ENCODE measurements at places on chromosomes 1 and 21.

DNA sequence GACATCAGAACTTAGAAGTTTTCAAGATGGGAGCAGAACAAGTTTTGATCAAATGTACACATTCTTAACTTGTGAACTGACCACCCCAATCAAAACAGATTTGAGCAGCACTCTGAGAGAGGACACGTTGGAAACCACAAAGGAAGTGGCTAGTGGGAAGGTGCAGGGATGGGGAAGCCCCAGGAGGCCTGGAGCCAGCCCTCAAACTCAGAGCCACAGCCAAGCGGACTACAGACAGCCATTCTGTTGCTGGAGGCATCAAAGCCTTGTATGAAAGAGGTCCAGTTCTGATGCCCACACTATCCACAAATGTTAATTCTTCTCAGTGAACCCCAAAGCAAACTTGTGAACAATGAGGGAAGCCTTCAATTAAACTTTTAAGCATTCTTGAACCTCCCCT is 143.6 kb upstream of the RAB4A start:
- DNase-seq: no peak

DNA sequence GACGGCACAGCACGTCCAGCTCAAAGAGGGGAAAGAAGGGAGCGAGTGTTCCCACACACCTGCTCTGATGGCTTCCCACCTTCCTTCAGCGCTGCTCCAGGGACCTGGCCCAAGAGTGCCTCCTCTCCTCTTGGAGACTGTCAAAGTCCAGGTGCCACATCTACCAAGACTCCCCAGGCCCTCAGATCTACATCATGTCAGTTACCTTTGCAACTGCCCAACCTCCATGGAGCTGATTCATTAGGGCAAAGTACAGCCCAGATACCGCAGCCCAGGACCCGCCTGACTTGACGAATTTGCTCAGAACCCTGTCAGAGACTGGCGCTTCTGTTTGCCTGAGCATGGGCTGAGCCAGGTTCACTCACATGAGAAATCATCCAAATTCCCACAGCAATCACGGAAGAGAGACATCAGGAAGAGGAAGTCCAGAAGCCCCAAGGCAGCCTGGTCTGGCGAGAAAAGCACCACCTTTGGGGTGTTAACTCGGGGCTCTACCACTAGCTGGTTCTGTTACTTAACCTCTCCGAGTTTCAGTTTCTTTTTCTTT is at the start of gene SEC16B:
SEC16B (minus strand) TSS at position 234 of the 547 bp plus-strand sequence. CDS start 2,077 bp downstream, outside the sequence.
- DNase-seq: no peak

DNA sequence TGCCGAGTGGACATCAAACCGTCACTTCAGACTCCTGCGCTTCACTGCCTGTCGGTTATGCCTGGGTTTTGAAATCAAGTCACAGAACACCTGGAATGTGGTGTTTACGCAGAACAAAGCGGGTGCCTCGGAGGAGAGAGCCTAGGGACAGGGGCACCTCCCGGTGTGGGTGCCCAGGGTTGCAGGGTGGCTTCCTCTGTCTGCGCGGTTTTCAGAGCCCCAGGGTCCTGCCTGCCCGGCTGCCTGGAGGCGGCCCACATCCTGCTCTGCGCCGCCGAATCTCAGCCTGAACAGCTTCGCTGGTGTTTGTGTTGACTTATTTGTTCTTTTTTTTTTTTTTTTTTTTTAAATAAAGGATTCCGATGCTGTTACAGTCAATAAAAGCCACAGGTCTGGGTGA is 113.5 kb upstream of the COL6A1 start:
- DNase-seq: no peak

GRCh38 chr1:47783638-47784496 is 213.3 kb downstream of the TRABD2B start:
- no peak for DNase-seq

- no peak for DNase-seq
Measured at GRCh38 chr1:153533689-153534201, 2.0 kb downstream of the S100A6 start.

DNA sequence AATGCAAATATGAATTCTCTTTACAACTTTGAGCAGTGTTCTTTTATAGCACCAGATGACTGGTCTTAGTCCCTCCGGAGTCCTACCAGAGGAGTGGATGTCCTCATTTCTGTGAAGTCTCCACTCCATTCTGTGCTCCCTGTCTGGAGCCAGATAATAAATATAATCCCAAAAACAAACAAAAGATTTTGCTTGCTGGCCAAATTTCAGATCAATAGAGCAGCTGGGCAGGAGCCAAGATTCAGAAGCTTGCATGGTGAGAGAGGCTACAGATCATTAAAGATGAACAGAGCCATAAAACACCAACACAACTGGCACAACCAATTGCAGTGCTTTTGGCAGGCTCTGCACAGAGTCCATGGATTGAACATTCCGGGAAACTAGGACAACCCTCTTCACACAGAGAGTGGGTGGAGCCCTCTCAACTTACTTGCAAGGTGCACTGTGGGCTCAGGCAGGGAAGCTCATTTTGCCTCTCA is 231.5 kb upstream of the SNX7 start:
- DNase-seq: no peak

DNA sequence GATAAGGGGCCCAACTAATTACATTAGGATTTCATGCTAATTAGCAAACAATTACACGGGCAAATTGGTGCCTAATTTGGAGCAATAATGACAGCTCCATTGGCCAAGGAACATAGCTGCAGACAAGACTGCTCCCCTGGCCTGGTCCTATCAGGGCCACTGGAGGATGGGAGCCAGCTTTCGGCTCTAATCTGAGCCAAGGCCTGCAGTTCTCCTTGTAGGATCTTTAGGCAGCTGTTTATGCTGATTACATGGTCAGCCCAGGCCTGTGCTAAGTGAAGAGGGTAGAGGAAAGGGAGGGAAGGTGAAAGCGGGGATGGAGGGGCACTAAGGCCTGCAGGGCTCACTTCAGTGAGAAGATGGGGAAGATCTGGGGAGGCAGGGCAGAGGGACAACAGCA is 12.4 kb upstream of the ADGRB2 start:
- no peak for DNase-seq

DNA sequence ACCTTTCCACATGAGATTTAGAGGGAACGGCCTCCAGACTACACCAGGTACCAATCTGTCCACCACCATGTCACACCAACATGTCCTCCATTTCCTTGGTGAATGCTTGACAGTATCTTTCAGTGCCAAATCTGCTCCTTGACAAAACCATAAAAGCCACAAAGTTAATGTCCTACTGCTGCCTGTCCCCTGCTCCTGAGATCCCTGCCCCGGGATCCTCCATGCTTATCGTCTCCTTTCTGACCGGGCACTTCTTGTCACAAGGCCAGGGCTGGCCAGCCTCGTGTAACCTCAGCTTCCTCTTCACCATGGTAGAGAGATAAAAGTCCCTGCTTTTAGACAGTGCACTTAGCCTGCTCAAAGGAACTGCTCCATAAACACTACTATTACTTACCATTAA is 136.2 kb downstream of the NAV1 start:
- no peak for DNase-seq

DNA sequence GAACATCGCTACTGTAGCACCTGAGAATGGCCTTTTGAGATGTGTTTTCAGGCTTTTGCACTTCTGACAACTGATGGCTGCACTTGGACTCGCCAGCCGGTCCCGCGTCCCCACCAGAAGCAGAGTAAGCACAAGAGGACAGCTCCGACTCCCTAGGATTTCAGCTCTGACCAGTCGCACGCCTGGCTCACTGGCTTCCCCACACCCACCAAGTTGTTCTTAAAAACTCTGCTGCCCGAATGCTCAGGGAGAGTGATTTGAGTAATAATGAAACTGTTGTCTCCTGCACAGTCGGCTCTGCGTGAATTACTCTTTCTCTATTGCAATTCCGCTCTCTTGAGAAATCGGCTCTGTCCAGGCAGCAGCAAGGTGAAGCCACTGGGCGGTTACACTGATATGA is 40.2 kb upstream of the NLRP3 start:
- no peak for DNase-seq

DNA sequence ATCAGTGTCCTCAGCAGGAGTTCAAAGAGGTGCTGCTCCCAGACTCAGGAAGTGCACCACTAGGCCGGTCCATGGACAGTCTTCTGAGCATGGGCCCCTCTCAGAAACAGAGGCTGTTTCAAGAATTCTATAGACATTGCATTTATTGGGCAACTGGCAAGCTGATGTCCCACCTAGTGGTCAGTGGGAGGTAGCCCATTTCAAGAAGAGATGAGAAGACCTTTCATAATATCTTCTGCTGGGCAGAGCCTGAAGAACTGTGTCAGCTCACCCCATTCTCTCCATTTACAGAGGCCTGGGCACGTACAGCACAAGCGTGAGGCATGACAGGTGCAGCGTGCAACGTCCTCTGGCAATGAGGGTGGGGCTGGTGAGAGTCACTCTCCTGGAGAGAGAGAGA is 216.0 kb downstream of the DYRK1A start:
- no peak for DNase-seq

DNA sequence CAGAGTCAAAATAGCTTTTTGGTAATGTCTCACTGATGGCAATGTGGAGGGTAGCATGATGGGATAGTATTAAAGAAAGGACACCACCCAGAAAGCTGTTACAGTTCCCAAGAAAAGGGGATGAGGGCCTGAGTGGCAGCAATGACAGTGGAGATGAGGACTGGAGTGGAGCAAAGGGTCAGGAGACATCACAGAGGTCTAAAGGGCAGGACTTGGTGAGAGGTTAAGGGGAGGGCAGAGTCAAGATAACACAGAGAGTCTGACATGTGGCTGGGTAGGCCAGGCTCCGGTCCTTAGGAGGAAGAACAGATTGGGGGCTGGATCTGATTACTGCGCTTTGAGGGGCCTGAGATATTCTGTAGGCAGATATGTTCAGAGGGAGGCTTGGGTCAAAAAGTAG is 19.3 kb downstream of the ELF3 start:
- no peak for DNase-seq

GRCh38 chr1:11978301-11978700 is 1.9 kb upstream of the MFN2 start:
- no peak for DNase-seq

GRCh38 chr1:109225308-109225707 is 11.6 kb downstream of the SARS1 start:
- no peak for DNase-seq

DNA sequence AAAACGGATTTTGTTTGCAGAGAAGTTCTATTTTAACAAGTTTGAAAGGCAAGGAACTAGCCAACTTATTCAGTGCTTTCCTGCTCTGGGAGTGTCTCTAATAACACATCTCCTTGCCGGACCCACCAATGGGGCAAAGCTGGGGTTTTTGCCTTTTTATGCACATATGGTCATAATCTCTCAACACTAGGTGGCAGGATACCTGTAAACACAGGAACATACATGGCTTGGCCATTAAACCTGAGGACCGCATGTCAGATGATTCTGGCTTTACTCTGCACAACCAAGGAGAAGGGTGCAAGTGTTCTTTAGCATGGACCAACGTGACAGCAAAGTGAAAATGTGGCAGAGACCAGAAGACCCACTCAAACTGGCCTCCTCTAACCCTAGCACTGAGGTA is 4.9 kb downstream of the TMEM9 start:
- DNase-seq: no peak

GRCh38 chr21:43739621-43740435 is 20.9 kb downstream of the PDXK start:
- DNase-seq: no peak

- DNase-seq: no peak
Measured at GRCh38 chr1:30452925-30453324, 270.5 kb downstream of the MATN1 start.

- no peak for DNase-seq
Measured at GRCh38 chr21:39911286-39912199, 44.3 kb downstream of the PCP4 start.

GRCh38 chr1:221888218-221888617 is 146.3 kb upstream of the DUSP10 start:
- no peak for DNase-seq

DNA sequence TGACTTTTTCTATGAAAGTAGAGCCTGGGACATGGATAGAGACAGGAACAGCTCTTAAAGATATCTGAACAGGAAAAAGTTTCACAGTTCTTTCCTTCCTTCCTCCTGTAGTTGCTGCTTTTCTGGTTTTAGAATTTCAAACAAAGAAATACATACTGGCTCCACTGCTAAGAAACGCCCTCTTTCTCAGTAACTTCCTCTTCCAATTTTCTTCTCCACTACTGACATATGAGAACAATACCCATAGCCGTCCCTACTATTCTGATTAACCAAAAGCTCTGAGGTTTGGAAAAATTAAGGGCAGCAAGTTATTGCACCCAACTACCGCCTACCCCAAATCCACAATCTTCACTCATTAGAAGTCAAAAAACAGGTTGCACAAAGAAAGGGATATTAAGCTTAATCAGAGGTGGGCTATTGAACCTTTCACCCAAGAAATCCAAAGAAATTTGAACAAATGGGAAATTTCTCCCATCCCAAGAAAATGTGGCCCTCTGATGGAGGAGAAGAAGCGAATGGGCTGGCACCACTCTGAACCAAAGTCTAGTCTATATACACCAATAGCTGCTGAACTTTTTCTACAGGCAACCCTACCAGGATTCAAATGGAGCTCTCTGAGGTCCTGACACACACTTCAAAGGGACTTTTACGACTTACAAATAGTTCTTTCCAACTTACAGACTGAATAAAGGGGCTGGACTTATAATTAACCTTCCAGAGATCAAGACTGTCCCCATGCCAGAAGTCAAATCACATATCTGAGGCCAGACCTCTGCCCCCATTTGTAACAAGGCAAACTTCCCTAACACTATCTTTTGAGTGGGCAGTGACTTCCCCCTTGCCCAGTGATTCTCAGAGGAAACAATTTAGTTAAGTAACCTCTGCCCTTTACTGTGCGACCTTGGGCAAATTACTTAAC is 1.7 kb downstream of the WASF2 start:
- DNase-seq: no peak

DNA sequence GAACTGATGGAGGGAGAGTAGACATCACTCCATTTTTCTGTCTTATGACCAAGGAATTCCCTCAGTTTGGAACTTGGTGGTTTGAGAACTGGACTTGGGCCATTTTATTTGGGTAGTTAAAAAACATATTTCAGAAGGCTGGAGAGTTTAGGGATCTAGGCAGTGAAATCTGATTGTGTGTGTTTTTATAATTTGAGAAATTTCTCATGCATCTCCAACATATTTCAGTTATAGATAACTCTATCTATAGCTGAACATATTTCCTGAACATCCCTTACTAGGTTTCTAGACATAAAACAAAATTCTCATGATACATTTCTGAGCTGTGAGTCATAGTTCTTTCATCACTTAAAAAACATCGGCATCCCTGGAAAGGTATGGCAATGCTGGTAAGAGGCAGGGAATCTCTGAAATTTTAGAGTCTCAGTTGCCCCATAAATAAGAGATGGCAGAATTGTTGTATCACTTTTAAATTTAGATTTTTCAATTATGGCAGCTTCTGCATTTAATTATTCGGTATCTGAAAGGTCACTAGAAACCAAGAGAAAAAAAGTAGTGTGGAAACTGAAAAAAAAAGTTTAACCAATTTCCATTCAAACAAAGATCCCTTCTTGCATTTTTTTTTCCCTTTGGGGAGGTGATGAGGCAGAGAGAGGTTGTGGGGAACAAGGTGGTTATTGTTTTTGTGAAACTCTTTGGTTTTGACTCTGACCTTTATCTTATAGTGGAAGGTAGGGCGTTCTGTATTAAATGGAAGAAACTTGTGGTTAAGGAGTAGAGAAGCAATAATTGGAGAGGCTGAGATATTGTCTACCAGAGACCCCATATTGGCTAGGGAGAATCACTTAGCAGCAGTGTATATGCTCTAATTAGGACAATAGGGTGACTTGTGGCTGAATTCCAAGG is 102.9 kb downstream of the FASLG start:
- no peak for DNase-seq
